AG04450 (cell line): ENCODE measurements at places on chromosomes 7 and 10. TPM values are rescaled to one million over a fixed set of nuclear protein-coding genes. Genes with fewer than 3 reads are reported as not detected.

DNA sequence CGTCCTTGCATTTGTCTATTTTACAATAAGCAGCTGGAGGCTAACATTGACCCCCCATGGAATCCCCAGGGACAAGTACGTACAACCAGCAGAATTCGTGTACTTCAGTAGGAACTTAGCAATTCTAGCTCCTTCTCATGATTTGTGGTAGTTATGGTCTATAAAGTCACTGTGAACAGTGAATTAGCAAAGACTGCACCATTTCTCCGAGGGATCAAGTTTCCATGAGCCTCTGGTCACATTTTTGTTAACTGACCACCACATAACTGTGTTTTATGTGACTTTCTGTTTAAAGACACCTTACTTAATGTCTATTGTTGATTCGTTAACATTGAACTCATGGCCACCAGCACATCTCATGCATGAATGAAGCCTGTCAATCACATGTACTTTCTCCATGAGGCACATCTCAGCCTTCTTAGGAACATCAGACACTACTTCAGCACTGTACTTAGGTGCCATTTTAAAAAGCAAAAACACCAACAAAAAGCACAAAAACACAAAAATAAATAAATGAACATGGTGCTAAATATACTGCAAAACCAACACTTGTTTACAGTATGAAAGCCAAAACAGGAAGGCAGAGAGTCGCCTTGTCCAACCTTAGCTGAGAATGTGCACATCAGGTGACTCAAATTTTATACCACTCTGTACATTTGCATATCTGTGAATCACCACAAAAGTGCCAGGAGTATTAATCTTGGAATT, 9.0 kb upstream of the UCN3 start:
- no peak for DNase-seq

DNA sequence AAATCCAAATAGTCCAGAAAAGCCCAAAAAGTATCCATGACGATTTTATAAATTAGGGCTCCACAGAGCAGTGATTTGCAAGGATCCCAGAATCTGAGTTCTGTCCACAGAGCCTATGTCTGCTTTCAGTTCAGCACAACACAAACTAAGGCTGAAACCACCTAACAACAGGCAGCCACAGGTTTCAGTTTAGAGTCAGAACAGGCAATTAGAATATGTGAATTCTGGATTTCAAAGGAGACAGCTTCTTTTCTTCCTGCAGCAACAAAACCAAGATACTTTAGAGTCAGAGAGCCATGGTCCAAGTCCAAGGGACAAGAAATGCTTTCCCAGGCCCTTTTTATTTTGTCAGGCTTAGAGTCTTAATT, 23.6 kb downstream of the IFIT3 start:
- no peak for DNase-seq

DNA sequence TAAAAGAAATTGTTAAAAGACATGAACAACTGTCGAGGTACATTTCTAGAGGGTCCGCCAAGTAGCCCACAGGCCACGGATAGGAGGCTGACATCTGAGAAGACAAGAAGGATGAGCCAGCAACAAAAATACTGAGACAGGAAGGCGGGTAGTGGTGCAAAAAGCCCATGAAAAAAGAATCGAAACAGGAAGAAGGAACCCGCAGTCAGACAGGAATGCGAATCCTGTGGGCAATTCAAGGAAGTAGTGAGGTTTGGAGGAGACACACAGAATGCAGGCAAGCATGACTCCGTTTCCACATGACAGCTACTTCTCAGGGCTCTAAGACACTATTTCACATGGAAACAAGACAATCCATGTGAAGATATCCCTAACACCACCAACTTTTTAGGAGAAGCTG, 125.2 kb downstream of the DOCK4 start:
- DNase-seq: no peak

- DNase-seq: no peak
Measured at GRCh38 chr7:121517591-121517990, 121.5 kb upstream of the FAM3C start.

- no peak for DNase-seq
Measured at GRCh38 chr7:127536741-127537140, 48.7 kb downstream of the GCC1 start.

HYAL4 gene
- not detected in 2 replicates for polyA plus RNA-seq

- peak; percentile 97 for DNase-seq
Measured at GRCh38 chr10:98349508-98349922, 65.5 kb downstream of the PYROXD2 start.

DNA sequence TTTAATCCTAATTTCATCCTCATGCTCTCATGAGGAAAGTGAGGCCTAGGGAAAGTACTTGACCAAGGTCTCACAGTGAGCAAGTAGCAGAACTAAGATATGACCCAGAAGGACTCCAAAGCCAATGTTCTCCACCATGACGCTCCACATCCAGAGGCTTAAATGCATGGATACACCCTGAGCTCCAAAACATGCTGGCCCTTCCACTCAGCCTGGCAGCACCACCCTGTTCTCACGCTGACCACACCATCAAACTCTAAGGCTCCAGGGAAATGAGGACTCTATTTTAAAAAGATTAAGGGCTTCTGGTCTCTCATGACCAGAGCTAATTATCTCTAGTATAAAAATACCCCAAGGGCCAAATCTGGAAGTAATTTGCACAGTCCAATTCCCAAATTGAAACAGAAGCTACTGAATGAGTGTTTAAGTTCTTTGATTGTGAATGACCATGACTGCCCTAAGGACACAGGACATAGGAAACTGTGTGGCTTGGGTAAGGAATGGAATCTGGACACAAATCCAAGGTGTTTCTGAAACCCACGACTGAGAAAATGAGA, 71.1 kb upstream of the ABLIM1 start:
- no peak for DNase-seq

GRCh38 chr10:95278061-95278988, 12.5 kb downstream of the PDLIM1 start:
- DNase-seq: no peak

- DNase-seq: peak; percentile 87
Measured at GRCh38 chr10:58641095-58641531, 128.4 kb downstream of the BICC1 start.

SFMBT2 gene
- polyA plus RNA-seq: 1.3 and 1.4 TPM in 2 replicates

DNA sequence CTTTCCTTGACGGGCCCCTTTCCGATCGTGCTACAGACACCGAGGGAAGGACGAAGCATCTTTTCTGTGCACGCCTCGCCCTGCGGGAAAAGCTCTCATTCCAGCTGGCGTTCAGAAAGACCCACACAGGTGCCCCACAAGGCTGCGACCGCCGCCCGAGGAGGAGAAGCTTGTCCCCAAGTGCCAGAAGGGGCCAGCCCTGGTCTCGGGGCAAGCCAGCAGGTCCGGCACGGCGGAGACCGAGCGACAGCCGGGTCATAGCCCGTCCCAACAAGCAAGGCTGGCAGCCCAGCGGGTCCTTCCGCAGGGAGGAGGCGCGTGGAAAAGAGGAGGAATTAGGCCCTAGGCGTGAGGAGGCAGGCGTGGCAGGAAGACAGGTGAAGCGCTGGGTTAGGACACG, 62.7 kb downstream of the TNRC18 start:
- DNase-seq: no peak

XRCC2 gene
- polyA plus RNA-seq: 0.84 and 1.3 TPM in 2 replicates

PLXDC2 gene
- 8.9 and 10.4 TPM in 2 replicates for polyA plus RNA-seq

AIFM2 gene
- polyA plus RNA-seq: 9.1 and 10.4 TPM in 2 replicates

DNA sequence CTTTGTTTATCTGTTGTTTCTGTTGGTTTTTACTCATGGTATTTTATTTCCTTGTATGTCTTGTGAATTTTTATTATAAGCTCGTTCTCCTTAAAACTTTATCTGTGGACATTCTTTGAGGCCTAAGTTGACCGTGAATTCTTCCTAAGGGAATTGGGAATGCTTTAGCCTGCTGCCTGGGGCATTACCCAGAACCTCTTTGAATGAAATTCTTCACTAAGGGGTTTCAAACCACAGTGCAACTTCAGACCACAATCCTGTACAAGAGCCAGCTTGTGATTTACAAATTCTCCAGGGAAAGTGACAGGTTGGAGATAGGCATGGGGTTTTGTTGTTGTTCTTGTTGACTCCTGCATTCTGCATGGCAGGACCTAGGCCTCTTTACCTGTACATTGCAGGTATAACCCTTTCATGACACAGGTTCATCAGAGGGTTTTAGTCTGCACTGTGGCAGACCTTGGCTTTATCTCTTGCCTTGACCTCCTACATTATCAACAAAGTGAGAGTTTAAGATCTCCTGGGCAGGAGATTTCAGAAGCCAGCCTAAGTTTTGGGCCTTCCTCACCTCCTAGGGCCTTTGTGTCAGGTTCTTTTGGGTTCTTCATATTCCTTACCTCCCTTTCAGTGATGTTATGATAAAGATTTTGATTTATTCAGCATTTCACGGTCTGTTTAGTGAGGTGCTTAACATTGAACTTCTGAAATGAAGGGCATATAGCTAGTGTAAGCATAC, 70.2 kb downstream of the ABCC2 start:
- DNase-seq: no peak

DNA sequence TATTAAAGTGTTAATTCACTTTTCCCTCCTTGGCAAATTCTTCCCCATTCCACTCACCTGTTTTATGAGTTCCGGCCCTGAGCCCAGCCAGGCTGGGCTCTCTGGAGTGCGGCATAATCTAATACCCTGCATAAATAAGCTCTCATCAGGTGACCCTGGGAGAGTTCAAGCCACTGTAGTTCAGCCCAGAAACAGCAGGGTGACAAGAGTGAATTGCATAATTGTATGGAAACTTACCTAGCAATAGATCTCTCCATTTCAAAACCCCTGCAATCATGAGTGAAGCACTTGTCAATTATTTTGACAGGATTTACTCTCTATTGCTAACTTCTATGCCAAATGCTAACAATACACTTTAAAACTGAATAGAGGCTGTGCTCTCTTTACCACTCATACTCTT, 94.7 kb downstream of the OSBPL3 start:
- no peak for DNase-seq

GRCh38 chr10:65710306-65710705, 1215.5 kb upstream of the LRRTM3 start:
- DNase-seq: no peak

DNA sequence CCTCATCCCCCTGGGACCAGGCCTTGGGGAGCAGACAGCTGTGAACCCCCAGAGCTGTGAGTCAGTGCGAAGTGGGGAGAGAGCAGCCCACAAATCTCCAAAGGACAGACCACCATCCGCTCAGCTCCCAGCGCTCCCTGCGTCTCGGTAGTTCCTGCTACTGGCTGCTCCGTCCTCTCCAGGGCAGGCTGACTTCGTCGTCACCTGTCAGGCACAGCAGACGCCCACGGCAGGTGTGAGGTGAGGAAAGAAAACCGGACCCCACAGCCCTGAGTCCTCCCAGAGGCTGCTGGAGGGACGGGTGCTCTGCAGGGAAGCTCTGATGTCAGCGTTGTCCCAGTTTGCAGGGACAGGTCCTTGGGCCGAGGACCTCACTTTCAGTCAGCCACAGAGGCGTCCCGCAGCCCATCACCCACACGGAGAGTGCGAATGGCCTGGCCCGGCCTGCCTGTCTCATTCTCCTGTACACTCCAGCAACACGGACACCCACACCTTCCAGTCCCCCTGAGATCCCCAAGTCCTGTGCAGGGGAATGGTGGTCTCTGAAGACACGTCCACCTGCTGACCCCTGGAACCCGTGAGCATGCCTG, 95.2 kb downstream of the DNAJB6 start:
- DNase-seq: no peak

NAT16 gene
- polyA plus RNA-seq: 0.02 and 0.05 TPM in 2 replicates
